Activated CD4-positive, alpha-beta T cell treated with anti-CD3 and anti-CD28 coated beads, Interleukin-10, Interleukin-2, amounts not matched to agents 100 ng/mL and 50 ng/mL, durations not matched to agents 16 hours and 8 hours (primary cell): ENCODE measurements at places on chromosomes 4 and X.

GRCh38 chr4:181475359-181475758 lies 767.8 kb upstream of the TENM3 start:
- DNase-seq, result no peak

DNA sequence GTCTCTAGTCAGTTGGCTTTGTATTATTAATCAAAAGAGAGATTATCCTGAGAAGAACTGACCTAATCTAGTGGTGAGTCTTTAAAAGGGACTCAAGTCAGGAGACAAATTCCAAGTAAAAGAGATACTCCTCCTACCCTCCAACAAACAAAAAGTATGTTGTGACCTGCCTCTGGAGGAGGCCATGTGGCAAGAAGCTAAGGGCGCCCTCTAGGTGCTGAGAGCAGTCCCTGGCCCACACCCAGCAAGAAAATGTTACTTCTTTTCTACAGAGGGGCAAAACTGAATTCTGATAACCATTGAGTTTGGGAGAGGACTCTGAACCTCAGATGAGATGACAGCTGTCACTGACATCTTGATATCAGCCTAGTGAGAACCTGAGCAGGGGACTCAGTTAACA lies 953.6 kb upstream of the AGA start:
- no peak for DNase-seq

DNA sequence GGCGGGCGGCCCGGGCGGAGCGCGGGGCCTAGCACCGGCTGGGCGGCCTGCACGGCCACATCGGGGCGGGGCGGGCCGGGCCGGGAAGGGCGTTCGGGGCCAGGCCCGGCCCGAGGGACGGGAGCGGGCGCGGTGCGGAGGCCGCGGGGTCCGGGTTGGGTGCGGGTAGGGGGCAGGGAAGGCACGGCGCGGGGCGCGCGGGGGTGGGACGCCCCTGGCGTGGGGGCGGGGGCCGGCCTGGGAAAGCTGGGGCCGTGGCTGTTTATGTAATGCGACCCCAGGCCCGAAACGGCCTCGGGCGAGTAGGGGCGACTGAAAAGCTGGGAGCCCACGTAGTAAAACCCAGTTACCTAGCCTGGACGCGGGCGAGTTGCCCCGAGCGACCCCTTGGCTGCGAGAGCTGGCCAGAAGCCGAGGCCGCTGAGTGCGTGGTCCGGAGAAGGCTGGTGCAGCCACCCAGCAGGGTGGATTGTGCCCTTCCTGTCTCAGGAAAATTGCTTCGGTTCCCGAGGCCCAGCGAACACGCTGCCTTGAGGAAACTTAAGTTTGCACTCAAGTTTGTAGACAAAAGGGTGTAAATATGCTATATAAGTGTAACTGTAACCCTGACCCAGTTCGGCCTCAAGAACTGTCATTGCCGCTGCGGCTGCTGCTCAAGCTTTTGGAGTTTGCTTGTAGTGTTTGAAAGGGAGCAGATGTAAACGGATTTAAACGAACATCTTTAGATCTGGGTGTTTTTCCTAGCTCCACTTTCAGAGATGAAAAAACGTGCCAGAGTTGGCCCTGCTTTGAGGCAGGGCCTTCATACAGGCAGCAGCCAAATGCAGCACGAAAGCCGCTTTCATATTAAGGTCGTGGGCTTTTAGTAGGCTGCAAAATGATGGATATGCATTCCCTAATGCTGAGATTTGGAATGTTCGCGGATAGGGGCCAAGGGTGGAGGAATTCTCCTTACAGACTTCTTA lies 674 bp downstream of the SEC24B start:
- DNase-seq, result peak; percentile 10

GRCh38 chr4:39518484-39518883 lies 8.8 kb downstream of the UGDH start:
- no peak for DNase-seq

GRCh38 chr4:2059726-2060602 lies 837 bp downstream of the NAT8L start:
- DNase-seq, result peak; percentile 23

- DNase-seq, result no peak
Measured at GRCh38 chr4:14562901-14563300, 439.4 kb upstream of the CPEB2 start.

DNA sequence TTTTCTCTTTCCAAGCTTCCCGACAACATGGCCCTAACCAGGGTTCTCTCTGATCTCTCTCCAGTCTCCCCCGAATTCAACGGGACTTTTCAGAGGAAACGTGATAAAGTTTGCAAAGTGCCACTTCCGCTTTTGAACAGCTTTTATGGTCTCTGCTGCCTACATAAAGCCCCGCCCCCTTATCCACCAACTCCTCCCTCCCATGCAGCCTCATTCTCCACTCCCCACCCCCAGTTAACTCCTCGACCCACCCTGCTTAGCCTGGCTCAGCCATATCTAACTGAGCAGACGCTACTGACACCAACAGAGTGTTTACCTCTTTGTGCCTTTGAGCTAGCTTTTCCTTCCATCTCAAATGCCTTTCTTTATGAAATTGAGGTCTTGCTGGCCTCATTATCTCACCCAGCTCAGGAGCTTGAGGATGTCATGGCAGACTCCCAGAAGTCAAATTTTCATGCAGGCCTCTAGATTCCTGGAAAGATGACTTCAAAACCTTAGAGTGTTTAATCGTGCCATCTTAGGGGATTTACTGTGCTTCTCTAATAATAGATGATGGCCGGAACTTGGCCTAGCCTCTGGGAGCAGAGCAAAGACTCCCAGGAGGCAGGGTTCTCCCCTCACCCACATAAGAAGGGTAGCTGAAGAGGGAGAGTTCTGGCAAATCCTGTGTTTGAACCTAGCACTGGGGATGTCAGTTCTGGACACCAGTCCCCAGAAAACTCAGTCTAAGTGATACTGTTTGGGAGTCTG lies 606.0 kb downstream of the BCOR start:
- DNase-seq, result peak; percentile 63

GRCh38 chr4:83124111-83124780 lies 9.7 kb upstream of the PLAC8 start:
- no peak for DNase-seq

DNA sequence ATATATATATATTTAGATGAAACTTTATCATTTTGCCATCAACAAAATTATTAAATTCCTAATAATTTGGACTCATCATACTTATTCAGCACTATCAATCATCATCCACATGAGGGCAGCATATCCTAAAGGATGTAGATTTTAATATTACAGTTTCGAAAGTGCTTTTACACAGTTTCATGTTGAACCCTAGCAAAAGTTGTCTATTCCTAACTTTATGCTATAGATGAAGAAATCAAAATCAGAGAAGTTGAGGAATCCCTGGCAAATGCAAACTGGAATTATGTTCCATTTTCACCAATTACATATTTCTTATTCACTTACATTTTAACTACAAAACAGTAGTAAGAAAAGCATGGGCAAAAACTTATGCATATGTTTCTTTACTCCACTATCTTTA lies 36.6 kb upstream of the UGT2A1 start:
- peak; percentile 14 for DNase-seq

DNA sequence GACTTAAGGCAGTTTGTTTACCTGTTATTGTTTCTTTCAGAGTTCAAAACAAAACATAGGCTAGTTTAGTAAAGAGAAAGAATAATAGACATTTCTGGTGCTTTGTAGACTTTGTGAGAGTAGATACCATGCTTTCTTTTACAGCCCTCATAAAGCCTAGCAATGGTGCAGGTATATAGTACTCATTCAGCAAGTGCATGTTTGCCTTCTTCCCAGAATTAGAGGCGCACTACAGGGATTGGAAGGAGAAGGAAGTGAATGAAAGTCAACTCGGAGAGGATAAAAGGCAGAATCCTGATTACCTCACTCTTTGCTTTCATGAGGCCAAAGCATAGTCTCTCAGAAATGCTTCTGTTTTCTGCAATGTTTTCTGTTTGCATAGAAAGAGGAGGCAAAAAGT lies 43.1 kb upstream of the FHDC1 start:
- DNase-seq, result no peak
